ENCODE measurements at places on chromosomes 7 and 10.

GRCh38 chr7:114875186-114875585 is 46.7 kb upstream of the MDFIC start:
- DNase-seq, result no peak

GRCh38 chr7:132932296-132933071 is 149.4 kb downstream of the CHCHD3 start:
- no peak for DNase-seq

GRCh38 chr7:42614636-42615035 is 297.2 kb downstream of the C7orf25 start:
- DNase-seq, result no peak

GRCh38 chr7:155198901-155199845 is 98.5 kb upstream of the INSIG1 start:
- no peak for DNase-seq

- DNase-seq, result peak; percentile 42
These were observed 11.0 kb downstream of the GRID1 start for GRCh38 chr10:86355571-86356038.

GRCh38 chr7:84529480-84530205 is 335.1 kb upstream of the SEMA3A start:
- DNase-seq, result no peak

DNA sequence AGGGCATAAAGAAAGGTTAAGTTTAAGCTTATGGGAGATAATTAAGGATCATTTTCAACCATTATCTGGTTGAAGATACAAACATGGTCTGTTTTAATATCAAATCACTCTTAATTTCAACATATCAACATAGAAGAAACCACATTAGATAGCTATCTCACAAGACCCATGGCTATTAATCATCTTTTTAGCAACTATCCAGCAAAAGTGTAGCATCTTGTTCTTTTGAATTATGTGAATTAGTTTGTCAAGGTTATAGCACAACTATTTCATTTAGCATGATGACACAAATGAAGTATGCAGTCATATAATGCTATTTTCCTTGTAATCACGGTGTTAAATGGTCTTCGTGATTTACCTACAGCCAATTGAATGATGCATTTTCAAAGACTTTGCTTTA is 58.9 kb upstream of the PPP1R9A start:
- DNase-seq, result no peak

DNA sequence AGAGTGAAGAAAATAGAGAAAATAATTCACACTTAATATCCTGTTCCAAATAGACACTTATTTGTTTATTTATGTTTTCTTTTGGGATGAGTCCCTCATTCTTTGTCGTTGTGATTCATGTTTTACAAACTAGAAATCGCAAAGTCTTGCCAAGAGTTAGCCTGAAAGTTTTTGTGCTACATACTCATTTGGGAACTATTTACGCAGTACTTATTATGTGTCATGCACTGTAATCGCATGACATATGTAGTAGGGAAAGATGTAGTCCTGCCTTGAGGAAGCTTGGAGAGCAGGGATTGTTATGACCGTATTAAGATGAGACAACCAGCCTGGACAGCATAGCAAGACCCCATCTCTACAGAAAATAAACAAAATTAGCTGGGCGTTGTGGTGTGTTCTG is 189.3 kb downstream of the ABCA13 start:
- DNase-seq, result no peak

GRCh38 chr10:66095610-66096009 is 830.2 kb upstream of the LRRTM3 start:
- DNase-seq, result no peak

DNA sequence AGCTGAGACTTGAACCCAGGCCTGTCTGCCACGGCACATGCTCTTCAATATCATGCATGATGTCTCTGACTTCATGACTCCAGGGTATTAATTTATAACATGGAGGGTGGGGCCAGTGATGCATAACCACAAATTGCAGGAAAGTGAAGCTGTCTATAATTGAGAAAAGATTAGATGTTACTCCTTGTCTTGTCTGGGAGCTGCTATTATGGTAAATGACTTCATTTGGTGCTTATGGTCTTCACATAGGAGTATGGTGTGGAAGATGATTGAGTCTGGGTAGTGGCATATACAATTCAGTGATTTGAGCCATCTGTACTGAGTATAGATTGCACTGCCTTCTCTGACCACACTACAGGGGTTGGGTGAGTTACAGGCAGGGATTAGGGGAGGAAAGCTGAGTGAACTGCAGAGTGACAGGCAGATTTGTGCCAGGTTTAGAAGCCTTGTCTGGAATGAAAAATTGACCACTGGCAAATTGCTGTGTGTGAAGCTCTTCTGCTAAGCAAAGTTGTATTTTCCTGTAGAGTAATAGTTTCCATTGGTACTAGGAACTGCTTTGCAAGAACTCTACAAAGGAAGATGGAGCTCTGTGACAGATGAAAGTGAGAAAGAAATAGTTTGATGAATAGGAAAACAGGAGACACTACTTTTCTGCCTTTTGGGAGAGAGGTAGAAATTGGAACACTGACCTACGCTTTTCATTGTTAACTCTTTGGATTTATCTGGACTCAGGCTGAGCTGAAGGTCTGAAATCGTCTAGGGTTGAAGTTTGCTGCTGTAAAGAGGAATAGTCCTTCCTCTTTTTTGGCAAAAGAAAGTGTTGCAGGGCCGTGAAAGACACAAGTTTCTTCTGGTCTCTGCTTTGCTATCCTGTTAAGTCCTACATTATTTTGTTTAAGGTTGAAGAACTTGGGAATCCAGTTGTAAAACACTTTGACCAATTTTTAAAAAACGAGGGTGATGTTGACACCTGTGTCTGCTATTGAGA is 2.7 kb downstream of the SND1 start:
- no peak for DNase-seq

GRCh38 chr10:29712108-29712507 is 77.3 kb upstream of the SVIL start:
- no peak for DNase-seq

DNA sequence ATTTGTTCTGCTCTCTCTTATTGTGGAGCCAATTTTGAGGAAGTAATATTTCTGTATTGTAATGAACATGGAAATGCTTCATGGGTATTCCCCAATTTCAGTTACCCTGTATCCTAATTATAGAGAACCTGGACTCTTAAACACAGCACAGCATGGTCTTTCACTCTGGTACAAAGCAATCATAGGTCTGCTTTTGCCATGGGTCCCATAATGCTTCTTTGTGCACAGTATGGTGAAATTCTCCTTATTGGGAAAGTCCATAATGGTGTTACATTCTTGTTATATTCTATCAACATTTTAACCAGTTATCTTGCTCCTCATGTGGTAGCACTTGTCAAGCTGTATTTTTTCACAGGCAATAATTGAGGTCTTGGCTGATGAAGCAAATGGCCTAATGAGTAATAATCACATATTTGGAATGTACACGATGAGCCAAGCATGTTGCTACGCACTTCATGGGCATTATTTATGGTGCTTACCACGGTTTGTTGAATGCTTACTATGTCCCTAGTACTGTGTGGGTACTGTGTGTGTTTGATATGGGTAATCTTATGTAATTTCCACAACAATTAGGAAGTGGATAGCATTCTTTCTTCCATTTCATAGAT is 42.9 kb downstream of the PRKG1 start:
- no peak for DNase-seq

GRCh38 chr10:116668446-116668845 is 47.7 kb downstream of the PNLIPRP2 start:
- no peak for DNase-seq

DNA sequence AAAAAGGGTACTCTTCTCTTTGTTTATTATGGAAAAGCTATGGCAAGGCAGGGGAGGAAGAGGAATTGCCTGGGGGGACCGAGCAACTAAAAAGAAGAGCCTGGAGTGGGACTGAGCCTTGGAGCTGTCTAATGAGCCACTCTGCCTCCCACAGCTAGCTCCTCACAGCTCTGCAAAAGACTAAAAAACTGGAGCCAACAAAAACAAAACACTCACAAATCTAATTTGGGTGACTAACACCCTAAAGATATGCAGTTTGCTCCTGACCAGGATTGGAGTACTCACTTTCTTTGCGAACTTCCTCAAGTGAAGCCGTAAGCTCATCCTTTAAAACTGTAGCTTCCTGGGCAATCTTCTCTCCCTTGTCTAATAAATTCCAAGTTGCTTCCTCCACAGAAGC is 89.4 kb downstream of the CTNNA3 start:
- no peak for DNase-seq

- no peak for DNase-seq
These were observed 296.0 kb upstream of the KIAA1217 start for GRCh38 chr10:23912884-23913404.

GRCh38 chr7:44754802-44755697 is 6.4 kb downstream of the ZMIZ2 start:
- no peak for DNase-seq

DNA sequence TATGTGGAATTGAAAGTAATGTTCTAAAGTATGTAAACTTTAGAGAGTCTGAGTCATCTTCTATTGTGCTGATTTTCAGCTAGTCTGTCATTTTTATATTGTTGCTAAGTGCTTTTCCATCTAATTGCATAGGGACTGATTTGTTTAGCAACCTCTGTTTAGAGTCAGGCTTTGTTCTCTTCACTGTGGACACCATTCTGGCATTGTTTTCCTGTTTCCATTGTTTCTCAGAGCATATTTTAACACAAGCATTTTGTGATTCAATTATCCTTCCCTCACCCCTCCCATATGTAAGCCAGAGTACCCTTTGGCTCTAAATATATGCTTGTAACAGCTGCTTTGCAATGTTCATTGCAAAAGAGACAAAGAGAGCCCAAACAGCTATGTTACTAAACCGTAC is 748.4 kb upstream of the PHF14 start:
- no peak for DNase-seq

DNA sequence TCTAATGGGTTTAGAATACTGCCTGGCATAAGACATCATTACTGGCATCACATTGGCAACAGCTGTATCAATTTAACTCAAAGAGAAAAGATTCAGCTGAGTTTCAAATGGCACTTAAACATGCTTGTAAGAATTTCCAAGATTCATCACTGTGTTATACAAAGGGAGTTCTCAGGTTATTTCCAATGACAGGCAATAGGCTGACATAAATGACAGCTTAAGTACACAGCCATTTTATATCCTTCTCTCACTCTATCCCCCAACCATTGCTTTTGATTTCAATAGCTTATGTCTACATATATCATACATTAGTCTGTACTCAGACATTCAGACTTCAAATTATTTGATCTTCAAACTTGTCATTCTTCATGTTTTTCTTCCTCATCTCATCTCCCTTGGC is 45.5 kb upstream of the CABCOCO1 start:
- DNase-seq, result no peak

DNA sequence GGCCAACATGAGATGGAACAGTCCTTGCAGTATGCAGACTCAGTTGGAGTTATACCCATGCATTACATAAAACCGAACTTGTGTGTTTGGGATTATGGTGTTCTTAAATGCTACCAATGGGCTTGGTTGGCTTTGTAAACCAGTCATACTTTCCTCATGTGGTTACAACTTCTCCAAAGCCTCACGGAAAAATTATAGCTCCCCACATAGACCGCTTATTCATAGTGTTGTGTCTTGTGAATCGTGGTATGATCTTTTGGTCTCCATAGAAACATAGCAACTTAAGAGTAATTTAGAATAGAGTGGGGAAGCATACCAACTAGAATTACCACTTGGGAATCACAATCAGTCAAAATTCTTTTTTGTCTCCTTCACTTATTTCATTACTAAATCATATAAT is 112.3 kb upstream of the FZD1 start:
- DNase-seq, result no peak

GRCh38 chr7:129951226-129952085 is 1.3 kb downstream of the UBE2H start:
- peak; percentile 30 for DNase-seq

DNA sequence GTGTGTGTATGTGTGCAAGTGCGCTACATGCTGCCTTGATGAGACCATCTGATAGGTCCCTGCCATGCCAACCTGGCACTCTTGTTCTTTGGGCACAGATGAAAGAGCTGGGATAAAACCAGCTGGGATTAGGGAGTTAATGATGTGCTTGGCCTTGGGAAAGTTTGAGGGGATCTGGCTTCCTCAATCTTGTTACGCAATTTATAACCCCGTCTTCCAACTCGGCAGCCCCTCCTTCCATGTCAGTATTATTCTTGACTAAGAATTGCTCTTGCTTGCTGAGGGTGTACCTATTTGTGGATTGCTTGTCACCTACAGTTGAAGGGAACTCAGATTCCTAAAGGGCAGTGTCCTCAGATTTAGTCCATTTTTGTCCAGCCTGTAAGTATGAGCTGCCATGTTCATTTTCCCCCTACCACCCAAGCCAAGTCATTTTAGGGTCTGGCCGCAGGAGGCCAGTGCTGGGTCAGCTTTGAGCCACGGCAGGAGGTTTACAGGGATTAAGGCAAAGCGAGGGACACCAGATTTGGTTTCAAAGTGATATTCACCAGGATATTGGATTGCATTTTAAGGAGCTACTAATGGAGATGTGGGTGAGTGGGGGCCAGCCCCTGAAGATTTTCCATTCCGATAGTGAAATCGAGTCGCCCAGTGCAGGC is 34.1 kb upstream of the KCNMA1 start:
- no peak for DNase-seq

- DNase-seq, result peak; percentile 27
These were observed 432 bp downstream of the TMEM248 start for GRCh38 chr7:66921396-66921917.

GRCh38 chr7:143929224-143929920 is 5.7 kb upstream of the OR2F2 start:
- DNase-seq, result peak; percentile 1

GRCh38 chr10:31215052-31215451 is 104.0 kb upstream of the ZEB1 start:
- peak; percentile 2 for DNase-seq

DNA sequence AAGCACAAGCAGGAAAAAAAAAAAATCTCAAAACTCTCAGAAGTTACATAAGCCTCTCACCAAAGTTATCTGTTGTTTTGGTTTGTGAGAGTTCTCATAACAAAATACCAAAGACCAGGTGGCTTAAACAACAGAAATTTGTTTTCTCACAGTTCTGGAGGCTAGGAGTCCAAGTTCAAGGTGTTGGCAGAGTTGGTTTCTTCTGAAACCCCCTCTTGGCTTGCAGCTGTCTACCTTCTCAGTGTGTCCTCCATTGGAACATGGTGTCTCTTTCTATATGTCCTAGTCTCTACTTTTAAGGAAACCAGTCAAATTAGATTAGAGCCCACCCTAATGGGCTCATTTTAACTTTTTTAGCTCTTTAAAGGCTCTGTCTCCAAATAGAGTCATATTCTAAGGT is 44.9 kb downstream of the TNKS2 start:
- DNase-seq, result no peak
